ENCODE measurements at places on chromosomes 5 and 9.

- DNase-seq, result peak; percentile 43
These were observed 1.5 kb downstream of the SMIM32 start for GRCh38 chr5:136191304-136192014.

- peak; percentile 48 for DNase-seq
These were observed 32.2 kb downstream of the ZNF131 start for GRCh38 chr5:43152946-43153345.

DNA sequence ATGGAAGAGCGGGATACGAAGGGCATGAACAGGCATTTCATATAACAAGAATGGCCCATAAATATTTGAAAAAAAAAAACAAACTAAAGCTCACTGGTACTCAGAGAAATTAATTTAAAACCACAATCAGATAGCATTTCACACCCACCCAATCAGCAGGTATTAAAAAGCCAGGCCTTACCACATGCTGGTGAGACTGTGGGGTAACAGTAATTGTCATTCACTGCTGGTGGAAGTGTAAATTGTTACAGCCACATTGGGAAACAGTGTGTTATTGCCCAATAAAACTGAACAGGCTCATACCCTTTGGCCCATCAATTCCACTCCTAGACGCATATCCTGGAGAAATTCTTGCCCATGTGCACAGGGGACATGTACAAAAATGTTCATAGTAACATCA lies 66.0 kb downstream of the PLAC8L1 start:
- DNase-seq, result no peak

DNA sequence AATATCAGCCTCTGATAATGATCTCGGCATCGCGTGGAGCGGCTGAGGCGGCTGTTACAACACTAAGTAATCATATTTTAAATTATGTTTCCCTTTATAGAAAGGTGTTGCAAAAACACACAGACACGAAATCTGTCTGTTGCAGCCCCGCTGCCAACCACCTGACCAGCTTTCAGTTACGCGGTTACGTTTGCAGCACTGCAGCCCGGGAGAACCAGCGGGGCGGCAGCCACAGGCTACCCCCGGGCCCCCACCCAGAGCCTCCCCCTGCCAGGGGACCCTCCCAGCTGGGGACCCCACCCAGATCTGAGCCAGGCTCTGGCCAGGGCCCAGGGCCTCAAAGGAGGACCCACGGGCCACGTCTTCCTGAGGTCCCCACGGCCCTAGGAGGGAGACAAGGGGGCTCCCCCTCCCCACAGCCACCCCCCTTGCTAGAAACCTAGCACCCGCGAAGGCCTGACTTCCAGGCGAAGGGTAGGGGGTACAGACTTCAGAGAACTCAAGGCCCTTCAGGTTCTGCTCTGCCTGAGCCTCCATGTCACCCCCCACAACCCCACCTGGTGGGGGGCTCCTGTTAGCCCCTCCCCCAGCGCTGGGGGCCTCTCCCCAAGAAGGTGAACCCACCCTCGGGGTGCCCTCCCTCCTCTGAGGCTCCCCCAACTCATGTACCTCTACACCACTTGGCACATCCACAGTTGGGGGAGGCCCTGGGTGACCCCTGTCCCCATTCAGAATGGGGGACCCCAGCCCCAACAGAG lies 6.0 kb downstream of the NACC2 start:
- DNase-seq, result no peak

DNA sequence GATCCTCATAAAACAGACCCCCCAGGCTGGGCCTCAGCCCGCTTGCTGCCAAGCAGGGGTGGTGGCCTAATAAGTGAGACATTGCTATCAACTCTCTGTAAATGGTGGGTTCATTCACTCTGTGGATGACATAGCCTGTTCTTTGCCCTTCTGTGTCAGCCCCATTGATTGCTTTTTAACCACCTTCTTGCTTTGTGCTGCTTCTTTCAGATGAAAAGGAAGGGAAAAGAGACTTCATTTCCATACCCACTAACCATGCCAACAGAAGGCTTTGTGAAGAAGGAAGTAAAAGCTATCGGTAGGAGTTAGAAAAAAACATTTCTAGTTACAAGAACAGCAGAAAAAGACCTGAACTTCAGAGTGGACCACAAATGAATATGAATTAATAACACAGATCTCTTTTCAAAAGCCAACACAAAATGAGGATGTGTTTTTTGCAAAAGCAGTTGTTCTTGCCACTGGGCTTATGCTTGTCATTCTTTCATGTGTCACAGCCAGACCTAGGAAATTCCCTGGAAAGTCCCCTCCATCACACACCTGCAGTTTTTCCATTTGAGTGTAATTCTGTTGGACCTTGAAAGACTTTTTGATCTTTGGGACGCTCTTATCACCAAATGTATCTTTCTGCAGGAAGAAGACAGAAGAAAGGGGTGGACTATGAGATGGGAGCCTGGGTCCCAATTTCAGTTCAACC lies 507.7 kb downstream of the CCDC171 start:
- DNase-seq, result no peak

- DNase-seq, result no peak
These were observed 21.4 kb upstream of the FAM81B start for GRCh38 chr5:95369782-95370181.

DNA sequence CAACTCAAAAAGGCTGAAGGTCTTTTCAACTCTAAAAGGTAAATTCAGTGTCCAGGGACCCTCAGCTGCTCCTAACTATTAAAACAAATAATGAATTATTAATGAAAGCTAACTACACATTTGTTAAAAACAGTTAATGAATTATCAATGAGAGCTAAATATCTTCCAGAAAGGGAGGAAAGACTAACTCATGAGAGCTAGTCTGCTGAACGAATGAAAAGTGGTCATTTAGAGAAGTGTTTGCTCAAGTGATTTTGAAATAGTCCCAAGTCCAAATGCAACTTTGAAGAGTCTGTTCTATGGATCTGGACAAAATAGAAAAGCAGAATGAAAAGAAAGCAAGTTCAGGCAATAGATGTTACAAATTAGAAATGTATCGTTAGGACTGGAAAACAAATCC lies 133.9 kb upstream of the SPEF2 start:
- no peak for DNase-seq

GRCh38 chr5:116583862-116584222 lies 9.2 kb upstream of the SEMA6A start:
- peak; percentile 38 for DNase-seq

DNA sequence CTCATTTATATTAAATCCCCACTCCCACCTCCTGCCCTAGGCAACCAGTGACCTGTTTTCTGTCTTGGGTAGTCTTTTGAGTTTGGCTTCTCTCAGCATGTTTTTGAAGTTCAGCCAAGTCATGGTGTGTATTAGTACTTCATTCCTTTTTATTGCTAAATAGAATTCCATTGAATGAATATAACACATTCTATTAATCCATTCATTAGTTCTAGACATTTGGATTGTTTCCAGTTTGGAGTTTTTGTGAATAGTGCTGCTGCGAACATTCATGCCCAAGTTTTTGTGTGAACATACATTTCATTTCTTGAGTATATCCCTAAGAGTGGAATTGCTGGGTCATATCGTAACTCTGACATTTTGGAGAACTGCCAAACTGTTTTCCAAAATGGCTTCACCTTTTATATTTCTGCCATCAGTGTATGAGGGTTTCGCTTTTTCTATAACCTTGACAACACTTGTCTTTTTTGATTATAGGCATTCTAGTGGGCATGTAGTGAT lies 2.7 kb downstream of the ZNF346 start:
- peak; percentile 36 for DNase-seq

DNA sequence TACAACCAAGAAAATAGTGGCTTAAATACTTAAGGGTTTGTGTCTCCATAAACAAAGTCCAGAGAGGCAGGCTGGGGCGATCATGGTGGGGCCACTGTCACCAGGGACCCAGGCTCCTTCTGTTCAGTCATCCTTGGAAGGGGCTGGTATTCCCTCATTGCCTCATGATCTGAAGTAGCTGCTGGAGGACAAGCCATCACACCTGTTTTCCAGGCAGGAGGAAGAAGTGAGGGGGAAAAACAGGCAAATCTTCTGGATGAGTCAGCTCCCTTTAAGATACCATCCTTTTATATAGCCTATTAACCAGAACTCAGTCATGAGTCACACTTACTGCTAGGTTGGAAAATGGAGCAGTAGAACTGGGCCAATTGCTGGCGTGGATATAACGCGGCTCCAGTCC lies 92.3 kb downstream of the DAP start:
- DNase-seq, result peak; percentile 24

DNA sequence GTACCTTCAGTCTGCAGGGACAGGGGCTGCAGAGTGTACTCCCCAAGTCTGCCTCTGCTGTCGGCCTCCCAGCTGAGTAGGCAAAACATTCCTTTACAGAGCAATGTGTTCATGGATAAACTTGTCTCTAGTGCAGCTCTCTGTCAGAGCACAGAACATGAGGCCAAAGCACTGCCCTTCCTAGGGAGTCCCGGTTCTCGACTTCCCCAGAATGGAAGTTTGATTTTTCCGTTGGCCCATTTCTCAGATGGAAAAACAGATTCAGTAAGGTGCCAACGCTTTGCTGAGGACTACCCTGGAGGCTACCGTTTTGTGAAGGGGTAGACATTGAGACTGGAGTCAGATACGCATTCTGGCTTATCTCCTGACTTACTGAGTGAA lies 422 bp upstream of the TRIM32 start:
- no peak for DNase-seq

DNA sequence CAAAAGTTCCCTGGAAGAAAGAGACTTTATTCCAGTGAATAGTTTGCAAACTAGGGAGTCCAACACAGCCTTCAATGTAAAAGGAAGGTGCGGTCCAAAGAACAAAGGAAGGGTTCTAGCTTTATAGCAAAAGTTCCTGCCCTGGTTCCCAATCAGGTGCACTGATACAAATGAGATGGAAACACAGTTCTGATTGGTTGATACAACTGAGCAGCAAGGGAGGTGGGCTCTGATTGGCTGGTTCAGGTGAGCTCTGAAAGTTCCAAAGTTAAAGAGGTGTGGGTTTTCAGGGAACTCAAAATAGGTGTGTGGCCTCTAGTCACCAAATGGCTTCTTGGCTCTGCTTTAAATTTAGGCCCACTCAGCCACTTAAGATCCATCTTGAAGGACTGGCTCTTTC lies 43.1 kb downstream of the P4HA2 start:
- no peak for DNase-seq

GRCh38 chr5:147669169-147669869 lies 113.2 kb downstream of the JAKMIP2 start:
- DNase-seq, result no peak

DNA sequence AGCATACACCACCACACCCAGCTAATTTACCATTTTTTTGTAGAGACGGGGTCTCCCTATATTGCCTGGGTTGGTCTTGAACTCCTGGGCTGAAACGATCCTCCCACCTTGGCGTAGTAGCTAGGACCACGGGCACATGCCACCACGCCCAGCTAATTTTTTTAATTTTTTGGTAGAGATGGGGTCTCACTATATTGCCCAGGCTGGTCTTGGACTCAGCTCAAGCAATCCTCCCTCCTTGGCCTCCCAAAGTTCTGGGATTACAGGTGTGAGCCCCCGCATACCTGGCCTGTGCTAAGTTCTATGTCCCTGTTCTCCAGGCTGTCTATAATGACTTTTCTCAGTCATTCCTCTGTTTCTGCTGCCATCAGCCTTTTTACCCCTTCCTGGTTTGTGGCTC lies 41.3 kb downstream of the ASS1 start:
- DNase-seq, result no peak

DNA sequence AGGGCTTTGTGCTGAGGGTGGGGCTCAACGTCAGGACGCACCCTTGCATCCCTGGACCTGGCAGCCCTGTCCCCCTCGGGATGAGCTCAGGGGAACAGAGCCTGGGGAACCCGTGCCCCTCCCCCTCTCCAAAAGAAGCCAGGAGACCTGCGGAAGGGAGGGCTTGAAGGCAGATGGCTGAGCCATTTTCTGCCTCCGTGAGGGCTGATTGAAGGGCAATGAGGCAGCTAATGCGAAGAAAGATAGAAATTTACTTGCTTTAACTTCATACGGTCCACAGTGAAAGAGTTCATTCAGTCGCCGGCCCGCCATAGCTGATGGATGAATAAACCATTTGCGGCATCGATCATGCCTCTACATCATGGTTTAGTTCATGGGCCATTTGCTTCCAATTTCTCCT lies 28.8 kb downstream of the ASS1 start:
- no peak for DNase-seq

DNA sequence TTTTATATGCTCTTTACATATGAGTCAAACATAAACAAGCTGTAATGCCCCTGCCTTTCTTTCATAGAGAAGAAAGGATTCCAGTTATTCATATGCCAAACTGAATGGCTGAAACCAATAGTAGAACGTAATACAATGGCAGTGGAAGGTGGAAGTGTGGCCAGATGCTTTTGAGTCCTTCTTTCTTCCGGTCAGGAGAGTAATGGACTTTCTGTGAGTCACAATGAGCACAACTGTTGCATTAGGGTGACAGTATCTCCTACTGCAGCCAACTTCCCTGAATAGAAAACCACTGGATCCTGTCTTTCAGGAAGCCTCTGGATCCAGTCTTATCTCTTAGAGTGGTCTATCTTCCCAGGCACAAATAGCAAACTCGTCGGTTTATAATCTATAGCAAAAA lies 855.2 kb downstream of the MAT2B start:
- no peak for DNase-seq

DNA sequence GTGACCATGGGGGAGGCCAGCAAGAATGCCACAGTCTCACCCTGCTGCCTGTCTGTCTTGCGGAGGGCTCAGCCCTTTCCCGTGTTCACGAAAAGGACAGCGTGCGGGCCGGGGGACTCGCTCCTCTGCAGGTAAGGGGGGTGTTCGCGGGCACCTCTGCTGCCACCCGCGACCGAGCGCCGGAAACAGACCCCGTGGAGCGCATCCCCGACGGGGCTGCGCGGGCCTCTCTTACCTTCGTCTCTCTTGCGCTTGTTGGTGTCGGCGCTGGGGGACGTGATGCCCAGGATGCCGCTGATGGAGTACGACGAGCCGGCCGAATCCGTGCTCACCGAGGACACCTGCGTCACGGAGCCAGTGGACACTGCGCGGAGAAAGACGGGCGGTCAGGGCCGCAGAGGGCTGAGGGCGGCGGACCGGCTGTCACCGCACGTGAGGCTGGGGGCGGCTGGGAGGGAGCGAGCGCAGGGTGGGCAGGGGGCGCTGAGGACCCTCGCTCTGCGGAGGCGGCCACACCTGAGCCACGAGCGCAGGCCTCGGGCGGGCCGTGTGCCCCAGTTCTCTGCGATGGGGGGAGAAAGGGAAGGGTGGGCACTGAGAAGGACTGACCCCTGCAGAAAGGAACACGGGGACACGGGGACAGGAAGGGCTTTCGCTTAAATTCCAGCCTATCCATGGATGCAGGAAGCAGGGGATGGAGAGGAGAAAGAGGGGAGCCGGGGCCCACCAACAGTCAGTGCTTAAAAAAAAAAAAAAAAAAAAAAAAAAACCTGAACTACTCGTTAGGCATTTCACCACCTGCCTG lies 31.5 kb downstream of the PAX5 start:
- no peak for DNase-seq
